Fibroblast of villous mesenchyme (primary cell): ENCODE measurements at places on chromosomes 4 and X. TPM values are rescaled to one million over a fixed set of nuclear protein-coding genes. Genes with fewer than 3 reads are reported as not detected.
A peak's percentile ranks its signal among the peaks of the same experiment; 100 is the strongest.

DNA sequence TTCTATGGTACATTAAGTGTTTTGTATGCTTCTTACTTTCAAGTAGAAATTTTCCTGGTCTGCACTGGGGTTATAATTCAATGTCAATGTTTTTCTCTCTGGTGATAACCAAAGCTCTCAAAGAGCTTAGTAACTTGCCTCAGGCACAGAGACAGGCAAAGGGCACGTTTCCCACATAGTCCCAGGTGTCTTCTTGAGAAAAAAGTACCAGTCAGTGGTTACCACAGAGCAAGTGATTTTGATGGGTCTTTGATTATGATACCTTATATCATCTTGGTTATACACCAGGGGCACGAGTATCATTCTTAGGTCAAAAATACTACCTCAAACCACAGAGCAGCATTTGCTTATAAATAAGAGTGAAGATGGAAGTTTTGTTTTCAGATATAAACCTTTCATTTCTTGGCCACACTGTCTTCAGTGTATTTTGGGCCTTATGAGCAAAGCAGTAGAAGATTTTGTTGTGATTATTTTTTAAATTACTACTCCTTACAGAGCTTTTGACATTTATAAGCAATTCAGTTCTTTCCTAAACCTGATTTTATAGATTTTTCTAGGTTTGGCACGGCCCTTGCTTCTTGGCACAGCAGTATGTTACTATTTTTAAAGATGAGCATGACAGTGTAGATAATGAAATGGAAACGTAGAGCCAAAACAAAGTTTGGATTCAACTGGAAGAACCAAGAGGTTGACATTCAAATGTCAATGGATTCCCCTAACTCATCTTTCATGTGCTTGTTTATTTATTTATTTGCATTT is 85.3 kb upstream of the TLL1 start:
- no peak for DNase-seq

DNA sequence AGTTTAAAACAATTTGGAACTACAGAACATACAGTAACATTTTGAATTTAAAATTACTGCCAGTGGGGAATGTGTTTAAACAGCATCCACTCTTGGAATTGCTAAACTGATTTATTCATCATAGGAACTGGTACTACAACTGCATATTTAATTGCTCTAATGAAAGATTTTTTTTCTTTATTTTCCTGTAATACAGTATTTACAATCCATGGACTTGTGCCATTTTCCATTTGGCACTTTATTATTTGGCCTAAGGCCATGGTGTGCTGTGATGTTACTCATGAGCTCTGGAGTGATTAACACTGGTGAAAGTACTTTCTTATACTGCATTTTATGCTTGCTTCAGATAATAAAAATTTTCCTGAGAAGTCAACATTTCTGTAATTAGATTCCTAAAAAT is 69.7 kb upstream of the NUDT6 start:
- no peak for DNase-seq

DNA sequence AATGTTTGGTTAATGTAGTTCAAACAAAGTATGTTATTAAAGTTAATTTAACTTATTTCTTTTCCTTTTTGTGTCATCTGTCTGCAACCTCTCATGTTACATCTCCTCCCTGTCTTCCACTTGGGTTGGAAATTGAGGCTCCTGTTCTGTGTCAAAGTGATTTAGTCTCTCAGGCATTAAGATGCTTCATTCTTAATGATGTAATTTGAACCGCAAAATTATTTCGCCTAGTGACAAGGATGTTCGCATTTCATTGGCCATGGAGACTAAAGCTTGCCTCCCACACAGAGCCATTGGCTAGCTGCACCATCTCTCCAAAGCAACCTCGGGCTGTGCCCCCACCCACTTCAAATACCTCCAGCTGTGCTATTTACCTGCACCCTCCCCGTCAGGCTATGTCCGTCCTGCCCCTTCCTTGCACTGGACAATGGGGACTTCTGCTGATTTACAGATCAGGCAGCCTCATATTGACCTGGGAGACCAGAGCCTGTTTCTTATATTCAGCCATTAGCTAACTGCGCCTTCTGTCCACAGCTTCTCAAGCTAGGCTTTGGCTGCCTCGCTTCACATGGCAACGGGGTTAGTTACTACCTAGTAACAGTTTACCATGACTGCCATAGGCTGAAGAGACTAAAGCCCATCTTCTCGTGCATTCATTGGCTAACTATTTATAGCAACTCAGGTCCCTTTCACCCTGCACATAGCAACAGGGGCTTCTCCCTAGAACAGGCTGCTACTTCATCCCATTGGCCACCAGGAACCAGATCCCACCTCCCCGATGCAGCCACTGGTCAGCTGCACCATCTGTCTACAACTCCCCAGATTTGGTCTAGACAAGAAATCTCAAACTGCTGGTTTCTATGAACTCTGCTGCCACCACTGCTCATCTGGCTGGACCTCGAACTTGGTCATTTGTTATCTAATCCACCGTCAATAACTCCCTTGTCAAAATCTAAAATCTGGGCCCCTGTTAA is 8.6 kb upstream of the ZNF157 start:
- peak; percentile 96 for DNase-seq

GRCh38 chr4:16195209-16195608 is 31.1 kb downstream of the TAPT1 start:
- DNase-seq = no peak

- no peak for DNase-seq
Measured at GRCh38 chr4:5821665-5822358, 71.1 kb downstream of the CRMP1 start.

DNA sequence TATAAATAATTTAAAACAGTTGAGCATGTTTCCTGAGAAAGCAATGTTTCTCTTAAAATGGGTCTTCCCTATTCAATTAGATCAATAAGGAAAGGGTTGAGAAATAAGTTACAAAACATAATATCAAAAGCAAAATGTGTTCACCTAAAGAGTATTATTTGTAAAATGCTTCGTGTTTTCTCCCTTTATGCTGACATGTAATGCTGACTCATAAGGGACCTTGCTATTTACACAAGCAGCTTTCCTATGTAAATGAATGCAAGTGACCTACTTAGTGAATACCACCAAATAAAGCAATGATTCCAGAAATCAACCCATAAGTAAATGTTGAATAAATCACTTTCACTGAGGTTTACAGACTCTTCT is 91.5 kb downstream of the ELOVL6 start:
- peak; percentile 81 for DNase-seq

GRCh38 chr4:1321946-1322650 is 24.9 kb upstream of the UVSSA start:
- DNase-seq = no peak

DNA sequence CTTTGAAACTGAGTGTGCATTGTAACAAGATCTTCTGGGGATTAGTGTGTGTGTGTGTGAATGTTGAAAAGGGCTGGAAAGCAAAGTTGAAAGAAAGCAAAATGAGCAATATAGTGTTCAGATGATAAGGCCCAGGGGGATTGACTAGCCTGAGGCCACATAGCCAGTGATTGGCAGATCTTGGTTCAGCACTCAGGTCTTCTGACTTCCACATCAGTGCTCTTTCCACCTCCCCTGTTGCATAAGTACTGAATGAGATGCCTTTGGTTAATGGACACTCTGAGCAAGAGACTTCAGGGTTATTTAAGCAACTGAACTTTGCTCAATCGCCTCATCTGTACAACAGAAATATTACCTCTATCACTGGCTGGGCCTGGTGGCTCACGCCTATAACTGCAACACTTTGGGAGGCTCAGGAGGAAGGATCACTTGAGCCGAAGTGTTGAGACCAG is 120.4 kb downstream of the TMEM164 start:
- DNase-seq = peak; percentile 15

GRCh38 chr4:142356118-142356759 is 489.9 kb downstream of the INPP4B start:
- DNase-seq = no peak

- peak; percentile 11 for DNase-seq
Measured at GRCh38 chrX:46730765-46731164, 28.2 kb downstream of the SLC9A7 start.

GRCh38 chr4:118224243-118224829 is 128.5 kb downstream of the PRSS12 start:
- peak; percentile 78 for DNase-seq

GRCh38 chr4:80196259-80196921 is 913 bp upstream of the PRDM8 start:
- no peak for DNase-seq

- DNase-seq = no peak
Measured at GRCh38 chr4:185119927-185120630, 23.0 kb upstream of the SLC25A4 start.

DNA sequence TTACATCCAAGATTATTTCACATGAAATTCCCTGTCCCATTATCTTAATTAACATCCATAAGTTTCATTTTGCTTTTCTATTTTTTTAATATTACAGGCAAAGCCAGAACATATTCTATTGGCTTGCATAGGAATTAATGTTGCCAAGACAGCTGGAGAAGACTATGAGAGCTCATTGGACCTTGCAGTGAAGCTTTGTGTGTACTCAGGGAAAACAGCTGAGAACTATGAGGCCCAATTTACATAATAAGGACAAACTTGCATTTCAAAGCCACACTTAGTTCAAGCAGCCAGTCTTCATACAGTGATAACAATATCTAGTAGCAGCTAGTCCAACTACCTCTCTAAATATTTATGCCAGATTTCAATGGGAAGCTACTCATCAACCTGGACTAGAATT is 134.4 kb downstream of the DDX53 start:
- DNase-seq = no peak

GRCh38 chrX:68762766-68763165 is 66.1 kb upstream of the EFNB1 start:
- no peak for DNase-seq

DNA sequence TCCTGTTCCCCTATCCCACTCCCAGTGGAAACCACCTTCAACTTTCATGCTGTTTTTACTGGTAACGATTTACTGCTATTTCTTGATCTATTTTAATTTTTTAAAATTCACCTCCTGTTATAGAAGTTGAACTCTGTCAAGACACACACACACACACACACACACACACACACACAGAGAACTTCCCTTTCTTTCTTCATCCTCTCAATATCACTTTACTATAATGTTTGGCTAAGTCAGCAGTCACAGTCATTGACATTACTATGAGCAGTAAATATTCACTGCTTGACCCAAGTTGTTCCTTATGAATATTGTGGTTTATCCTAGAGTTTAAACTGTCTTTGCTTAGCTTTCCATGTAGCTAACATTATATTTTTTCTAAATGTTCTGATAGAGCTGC is 24.0 kb upstream of the SGMS2 start:
- DNase-seq = no peak

GRCh38 chr4:41258783-41259182 is 2.1 kb downstream of the UCHL1 start:
- DNase-seq = peak; percentile 71

- DNase-seq = no peak
Measured at GRCh38 chrX:68808686-68809357, 20.0 kb upstream of the EFNB1 start.

DNA sequence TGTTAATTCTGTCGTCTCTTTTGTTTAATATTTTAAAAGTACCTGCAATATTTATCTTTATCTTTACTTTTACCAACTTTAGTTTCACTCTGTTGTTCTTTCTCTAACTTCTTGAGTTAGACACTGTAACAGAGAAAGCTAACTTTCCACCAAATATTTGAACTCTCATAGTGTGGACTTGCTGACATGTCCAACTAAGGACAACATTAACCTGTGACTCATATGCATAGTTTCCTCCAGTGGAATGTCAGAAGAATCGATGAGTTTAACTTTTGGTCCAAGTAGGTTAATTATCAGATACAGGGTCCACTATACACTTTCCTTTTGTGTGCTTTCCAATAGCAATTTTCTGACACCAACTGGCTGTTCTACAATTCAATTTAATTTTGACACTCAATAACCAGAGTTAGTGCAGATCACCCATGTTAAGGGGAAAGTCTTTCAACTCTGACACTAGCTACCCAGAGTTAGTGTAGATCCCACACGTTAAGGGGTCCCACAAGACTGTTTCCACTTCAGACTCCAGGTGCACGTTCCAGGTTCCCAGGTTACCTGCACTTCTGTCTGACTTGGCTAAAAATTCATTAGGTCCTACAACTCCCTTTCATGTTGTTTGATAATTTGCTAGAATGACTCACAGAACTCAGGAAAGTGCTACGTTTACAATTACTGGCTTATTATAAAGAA is 559.0 kb upstream of the AMOT start:
- no peak for DNase-seq

GRCh38 chr4:87133183-87133582 is 87.2 kb downstream of the KLHL8 start:
- DNase-seq = no peak

GRCh38 chrX:97556359-97556758 is 672.7 kb downstream of the RPA4 start:
- no peak for DNase-seq

GRCh38 chr4:188627892-188628291 is 488.7 kb downstream of the TRIML1 start:
- no peak for DNase-seq

- no peak for DNase-seq
Measured at GRCh38 chr4:81963763-81964020, 410.1 kb downstream of the HNRNPD start.

DNA sequence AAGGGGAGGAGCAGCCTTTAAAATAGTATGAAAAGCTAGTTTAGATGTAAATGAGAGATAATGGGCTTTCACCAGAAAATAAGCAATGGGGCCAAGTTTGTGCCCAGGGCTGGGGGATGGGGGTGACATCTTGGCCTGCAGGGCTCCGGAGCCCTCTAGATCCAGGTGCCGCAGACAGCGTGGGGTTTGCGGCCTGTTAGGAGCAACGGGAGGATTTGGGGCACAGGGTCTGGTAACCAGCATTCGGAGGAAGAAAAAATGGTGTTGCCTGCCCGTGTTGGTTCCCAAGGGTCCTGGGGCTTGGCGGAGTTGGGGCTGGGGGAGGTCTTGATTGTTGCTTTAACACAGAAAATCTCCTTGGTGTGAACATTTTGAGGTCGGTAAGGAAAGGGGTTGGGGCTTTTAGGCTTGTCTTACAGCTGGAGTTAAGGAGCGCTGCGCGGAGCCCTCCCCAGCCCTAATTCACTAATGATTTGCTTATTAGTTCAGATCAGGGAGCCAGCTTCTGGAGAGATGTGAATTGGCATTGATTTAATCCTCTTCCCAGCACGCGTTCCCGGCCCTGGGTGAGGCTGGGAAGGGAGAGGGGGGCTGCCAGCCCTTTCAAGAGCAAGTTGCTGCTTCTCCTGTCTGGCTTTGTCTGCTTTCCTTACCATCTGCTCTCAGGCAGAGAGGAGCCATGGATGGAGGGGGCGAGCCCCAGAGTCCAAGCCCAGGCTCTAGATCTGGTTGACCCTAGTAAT is 443.4 kb downstream of the BCOR start:
- DNase-seq = no peak

- no peak for DNase-seq
Measured at GRCh38 chr4:55032179-55032578, 93.2 kb downstream of the KDR start.

GRCh38 chr4:86269354-86269753 is 90.5 kb downstream of the MAPK10 start:
- no peak for DNase-seq

GRCh38 chr4:62627141-62627540 is 1427.0 kb downstream of the ADGRL3 start:
- no peak for DNase-seq

TENM3 gene
- total RNA-seq = 24.2 and 26.4 TPM in 2 replicates

HAUS3 gene
- total RNA-seq = 8.7 and 9.1 TPM in 2 replicates

SGMS2 gene
- 135 and 186 TPM in 2 replicates for total RNA-seq

SPACA5 gene
- total RNA-seq = not detected in 2 replicates

FGG gene
- not detected in 2 replicates for total RNA-seq

GLUD2 gene
- 1.9 and 3.5 TPM in 2 replicates for total RNA-seq

CCDC120 gene
- 0.86 and 0.97 TPM in 2 replicates for total RNA-seq

FMR1NB gene
- not detected in 2 replicates for total RNA-seq

FAM241A gene
- total RNA-seq = 1.3 and 1.6 TPM in 2 replicates

SCML2 gene
- 0.32 and 1.7 TPM in 2 replicates for total RNA-seq

SHROOM4 gene
- total RNA-seq = 0.43 and 0.97 TPM in 2 replicates

AVPR2 gene
- under 0.01 TPM in 1 of 2 replicates, not detected in the other for total RNA-seq

POF1B gene
- total RNA-seq = not detected in 2 replicates

MAGEA12 gene
- total RNA-seq = not detected in 2 replicates

RNF212 gene
- 2.9 and 3.0 TPM in 2 replicates for total RNA-seq
